ENCODE measurements at places on chromosomes 3 and 15. TPM values are rescaled to one million over a fixed set of nuclear protein-coding genes. Genes with fewer than 3 reads are reported as not detected.

- DNase-seq: peak; percentile 58
These were observed 1.7 kb downstream of the HYAL2 start for GRCh38 chr3:50320853-50321335.

Gene TFRC
- total RNA-seq: 274 TPM

- DNase-seq: peak; percentile 27
These were observed 79.8 kb downstream of the NECTIN3 start for GRCh38 chr3:111151438-111151837.

- DNase-seq: no peak
These were observed 15.9 kb upstream of the COPG1 start for GRCh38 chr3:129233538-129233937.

GRCh38 chr3:178022599-178022998 is 513.6 kb upstream of the KCNMB2 start:
- DNase-seq: no peak

Gene SAMD7
- not detected for total RNA-seq

Gene SUSD5
- not detected for total RNA-seq

DNA sequence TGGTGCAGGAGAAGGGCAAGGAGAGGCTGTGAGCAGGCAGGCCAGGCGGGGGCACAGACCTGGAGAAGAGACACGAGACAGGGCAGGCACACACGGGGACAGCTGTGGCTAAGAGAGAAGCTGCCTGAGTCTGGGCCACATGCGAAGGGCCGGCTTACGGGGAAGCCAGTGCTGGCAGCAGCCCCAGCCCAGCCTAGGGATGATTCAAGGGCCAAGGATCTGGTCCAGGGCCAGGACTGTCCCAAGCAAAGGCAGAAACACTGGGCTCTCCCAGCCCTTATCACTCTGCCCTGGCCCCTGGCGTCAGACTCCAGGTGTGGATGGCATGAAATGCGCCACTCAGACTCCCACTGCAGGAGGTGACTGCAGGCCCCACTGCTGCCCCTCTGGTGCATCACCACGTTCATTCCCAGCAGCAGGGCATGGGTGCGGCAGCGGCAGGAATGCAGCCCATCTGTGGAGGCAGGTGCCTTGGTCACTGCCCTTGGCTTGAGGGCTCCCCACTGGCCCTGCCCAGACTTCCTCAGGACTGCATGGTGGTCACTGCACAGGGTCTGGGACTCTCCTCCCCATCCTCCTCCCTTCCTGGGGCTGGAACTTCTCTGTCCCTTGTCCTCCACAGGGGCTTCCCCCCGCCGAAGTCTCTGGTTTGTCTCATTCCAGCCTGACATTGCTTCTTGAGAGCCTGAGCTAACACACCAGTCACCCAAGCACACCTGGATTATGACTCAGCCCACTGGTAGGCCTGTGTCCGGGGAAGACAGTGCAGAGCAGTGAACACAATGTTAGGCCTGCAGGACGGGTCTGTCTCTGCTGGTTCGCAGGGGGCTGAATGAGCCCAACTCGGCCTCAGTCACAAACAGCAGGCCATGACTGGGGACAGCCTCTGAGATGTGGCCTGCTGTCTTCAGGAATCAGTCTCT is 69.3 kb downstream of the TBC1D2B start:
- DNase-seq: no peak

DNA sequence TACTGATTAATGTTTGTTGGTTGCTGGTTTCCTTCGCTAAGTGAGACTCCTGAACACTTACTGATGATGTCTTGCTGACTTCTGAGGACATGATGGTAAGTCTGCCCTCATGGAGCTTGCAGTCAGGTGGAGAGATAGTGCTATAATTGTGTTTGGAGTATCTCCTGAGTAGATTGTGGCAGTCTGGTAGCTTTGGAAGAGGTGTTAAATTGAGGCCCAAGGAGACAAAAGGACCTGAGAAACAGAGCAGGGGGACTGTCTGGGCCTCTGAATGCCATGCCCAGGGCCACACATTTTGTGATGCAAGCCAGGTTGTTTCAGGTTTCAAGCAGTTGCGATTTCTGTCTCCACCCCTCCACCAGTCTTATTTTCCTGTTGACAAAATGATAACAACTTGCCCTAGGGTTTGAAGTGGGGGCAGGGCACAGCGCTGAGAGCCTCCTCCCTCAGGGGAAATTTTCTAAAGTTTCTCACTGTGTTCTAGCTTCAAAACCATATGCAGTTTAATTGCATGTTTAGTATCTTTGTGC is 16.7 kb downstream of the SMAD3 start:
- no peak for DNase-seq

DNA sequence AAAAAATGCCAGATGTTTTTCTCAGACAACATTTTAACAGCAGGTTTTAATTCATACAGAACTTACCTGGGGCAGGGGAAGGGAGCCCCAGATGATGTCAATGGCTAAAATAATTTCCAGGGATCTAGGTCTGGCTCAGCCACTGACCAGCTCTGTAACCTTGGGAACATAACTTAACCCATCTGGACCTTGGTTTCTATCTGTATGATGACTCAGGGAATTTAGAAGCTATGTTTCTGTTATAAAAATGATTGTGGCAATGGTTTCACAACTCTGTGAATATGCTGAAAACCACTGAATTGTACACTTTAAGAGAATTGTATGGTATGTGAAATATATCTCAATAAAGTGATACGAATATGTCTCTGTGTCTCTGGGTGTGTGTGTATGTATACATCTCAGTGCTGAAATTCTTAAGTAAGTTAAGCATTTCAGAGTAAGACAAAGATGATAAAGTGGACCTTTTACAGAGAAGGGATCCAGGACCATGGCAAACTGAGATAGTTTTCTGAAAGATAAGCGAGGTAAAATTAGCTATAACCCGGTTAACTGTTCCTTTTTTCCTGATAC is 2.9 kb downstream of the SH3GL3 start:
- DNase-seq: no peak

- DNase-seq: no peak
These were observed 1065.1 kb downstream of the AGBL1 start for GRCh38 chr15:87144775-87145174.
